ENCODE measurements at places on chromosomes 4 and X.

- no peak for DNase-seq
Measured at GRCh38 chr4:25915353-25915705, 1.3 kb downstream of the SMIM20 start.

DNA sequence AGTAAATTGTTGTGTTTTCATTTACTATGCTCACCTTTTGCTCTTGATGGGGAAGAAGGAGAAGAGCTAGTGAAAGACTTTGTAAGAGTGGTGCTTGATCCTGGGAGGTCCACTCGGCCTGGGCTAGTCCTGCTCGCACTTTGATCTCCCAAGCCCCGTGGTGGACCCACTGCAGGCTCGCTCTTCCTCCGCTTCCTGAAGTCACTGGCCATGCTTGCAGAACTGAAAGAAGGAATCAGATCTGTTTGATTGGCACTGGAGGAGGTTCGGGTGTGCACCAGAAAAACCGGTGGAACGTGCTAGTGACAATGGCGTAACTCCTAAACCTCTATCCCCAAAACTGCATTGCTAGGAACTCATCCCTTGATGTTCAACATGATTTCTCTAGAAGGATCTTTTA is 91.5 kb upstream of the PDLIM3 start:
- no peak for DNase-seq

- DNase-seq: peak; percentile 59
Measured at GRCh38 chr4:98939438-98939837, 10.5 kb upstream of the EIF4E start.

DNA sequence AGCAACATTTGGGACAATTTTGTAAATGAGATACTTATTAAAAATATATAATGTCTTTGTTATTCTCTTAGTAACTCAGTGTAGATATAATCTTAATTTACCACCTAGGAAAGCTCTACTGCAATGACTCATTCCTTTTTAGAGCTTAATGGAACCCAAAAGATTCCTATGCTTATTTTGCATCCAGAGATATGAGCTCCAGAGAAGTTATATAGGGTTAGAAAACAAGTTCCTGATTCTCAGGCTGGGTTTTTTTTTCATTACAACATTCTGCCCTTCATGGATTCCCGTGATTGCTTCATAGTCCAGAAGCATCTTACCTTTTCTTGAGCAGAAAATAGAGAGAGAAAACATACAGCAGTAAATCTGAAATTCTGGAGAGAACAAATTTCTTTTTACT is 57.9 kb upstream of the CXCL8 start:
- DNase-seq: peak; percentile 88

DNA sequence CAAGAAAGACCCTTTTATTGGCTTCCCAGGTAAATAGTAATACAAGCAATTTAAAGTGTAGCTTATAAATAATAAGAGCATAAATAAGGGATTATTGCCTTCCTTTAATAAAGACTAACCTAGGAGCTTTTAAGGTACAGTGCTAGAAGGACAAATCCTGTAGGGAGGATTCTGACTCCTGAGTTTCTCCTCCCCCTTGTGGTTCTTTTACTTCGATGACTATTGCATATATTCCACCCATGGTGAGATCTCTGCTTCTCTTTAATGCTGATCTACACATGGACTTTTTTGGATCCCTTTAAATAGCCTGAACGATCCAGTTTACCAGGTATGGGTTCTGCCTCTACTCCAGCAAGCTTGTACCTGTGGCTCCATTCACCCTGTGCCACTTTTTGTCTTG is 2.5 kb downstream of the GALNT7 start:
- DNase-seq: no peak

- DNase-seq: no peak
Measured at GRCh38 chr4:151567056-151567455, 158.1 kb downstream of the FHIP1A start.

DNA sequence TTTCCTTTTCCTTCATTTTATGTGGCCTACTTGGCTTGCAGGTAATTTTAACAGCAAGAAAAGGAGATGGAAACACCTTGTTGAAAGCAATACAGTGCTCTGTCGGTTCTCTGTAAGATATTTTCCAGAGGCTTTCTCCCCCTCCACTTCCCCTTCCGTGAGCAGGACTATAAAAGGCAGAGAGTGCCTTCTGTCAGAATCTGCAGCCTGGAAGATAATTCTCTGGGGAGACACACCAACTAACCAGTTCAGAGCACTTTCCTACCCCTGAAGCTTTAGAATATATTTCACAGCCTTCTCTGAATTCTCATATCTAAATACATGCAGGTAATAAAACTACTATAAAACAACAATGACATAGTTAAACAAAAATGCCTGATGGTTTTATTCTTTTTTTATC is 141.1 kb downstream of the IDS start:
- DNase-seq: no peak

DNA sequence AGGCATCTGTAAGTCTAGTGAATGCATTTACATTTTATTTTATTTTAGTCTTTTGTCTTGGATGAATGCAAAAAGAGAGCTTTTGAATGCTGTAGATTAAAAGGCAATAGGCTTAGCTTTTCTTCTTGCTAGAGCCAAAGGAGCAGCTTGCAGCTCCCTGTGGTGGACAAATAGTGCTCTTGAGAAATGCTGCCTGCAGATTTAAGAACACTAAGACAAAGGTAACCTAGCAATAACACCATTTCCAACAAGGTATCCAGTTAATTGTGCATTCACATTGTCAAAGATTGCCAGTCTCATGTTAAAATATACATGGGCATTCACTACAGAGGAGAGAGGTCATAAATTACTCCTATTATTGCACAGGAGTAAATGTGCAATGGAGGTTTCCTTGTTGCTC is 859.2 kb upstream of the PRKX start:
- DNase-seq: no peak

GRCh38 chr4:91256043-91256442 is 1047.7 kb upstream of the GRID2 start:
- DNase-seq: no peak

DNA sequence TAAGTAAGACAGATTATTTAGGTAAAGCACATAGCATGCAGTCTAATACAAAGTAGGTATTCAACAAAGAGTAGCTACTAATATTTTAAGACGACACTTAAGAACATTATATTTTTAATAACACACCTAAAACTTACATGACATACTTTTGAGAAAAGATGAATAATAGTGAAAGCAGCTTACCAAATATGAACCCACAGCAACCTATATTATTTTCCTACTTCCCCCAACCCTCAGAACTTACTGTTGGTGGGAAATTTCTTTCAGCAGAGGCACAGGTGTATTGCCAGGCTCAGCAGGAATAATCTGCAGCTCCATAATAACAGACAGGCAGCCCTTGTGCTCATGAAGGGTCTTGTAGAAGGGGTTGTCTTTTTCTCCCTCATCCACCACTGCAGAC is 498.9 kb downstream of the GLUD2 start:
- no peak for DNase-seq

DNA sequence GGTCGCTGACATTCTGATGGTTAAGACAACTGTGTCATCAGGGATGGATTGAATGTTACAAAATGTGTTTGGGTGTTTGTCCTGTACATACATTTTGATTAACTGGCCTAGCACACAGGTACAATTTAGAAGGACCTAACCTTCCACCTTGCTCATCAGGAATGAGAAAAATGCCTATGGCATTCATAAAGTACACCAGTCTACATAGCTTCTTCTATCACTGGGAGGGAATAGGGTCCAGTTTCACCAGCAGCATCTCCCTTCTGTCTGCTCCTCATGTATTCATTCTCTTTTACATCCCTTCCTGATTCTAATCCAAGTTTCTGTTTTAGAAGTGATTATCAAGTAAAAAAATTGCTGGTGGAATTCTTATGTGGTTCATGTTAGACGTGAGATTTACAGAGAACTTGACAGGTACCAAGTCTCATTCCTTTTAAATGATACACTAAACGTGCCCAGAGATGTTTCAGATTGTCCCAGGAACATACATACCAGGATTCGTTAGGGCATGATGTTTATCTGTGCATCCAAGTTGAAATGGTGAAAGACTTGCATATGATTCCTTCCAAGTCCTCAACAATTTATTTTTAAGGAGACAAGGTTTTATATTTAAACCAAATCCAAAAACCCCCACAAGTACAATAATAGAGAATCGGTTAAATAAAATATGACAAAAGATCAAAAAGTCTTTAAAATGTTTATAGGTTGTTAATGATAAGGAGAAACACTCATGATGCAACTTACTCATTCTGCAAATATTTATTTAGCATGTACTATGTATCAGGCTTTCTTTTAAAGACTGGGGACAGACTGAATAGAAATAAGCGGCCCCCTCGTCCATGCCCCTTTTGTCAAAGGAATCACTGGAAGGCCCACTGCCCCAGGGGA is 359.1 kb downstream of the ZNF674 start:
- DNase-seq: no peak

DNA sequence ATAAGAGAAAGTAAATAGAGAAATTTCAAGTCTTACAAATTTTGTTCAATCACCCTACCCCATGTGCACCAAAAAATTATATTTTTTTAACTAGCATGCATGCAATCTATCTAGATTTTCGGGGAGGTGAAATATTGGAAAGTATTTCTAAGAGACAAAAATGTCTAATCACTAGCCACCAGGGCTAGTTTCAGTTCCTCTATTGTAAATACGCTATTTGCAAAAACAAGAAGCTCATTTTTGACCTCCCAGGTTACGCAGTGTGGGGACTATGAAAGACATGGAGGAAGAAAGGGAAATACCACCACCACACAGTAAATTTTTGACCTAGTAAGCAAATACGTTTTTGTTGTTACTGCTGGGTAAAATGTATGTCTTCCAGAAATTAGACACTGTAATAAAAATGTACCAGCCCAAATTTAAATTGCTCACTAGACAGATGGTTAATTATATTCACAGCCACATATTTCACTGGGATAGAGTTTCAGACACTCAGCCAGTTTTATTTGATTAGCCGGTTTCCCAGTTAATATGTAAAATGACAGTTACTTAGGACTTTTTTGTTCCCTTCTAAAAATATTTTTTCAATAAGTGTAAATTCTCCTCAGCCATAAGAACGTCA is 2.2 kb downstream of the NEXMIF start:
- peak; percentile 48 for DNase-seq

GRCh38 chr4:83139514-83140156 is 25.1 kb upstream of the PLAC8 start:
- DNase-seq: no peak

DNA sequence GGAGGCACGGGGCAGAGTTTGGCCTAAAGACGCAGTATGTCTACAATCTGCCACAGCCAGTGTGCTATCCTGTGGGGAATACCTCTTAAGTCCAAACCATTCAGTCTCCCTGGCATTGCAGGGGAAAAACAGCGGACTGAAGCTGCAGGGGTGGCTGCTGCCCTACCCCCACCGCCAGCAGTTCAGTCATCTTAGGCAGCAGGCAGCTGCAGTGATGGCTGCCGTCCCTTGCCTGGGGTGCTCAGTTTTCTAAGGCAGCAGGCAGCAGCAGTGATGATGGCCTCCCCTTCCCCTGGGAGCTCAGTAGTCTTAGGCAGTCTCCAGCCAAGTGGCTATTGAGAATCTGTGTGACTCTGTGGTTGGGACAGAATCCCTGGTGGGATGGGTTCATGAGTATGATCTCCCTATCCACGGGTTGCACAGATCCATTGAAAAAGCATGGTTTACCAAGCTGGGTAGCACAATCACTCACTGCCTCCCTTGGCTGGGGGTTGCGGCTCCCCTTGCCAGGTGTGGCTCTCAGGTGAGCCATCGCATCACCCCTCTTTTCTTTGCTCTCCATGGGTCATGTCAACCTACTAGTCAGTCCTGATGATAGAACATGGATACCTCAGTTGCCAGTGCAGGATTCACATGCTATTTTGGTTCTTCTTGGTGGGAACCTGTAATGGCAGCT is 48.9 kb upstream of the GRID2 start:
- DNase-seq: no peak

DNA sequence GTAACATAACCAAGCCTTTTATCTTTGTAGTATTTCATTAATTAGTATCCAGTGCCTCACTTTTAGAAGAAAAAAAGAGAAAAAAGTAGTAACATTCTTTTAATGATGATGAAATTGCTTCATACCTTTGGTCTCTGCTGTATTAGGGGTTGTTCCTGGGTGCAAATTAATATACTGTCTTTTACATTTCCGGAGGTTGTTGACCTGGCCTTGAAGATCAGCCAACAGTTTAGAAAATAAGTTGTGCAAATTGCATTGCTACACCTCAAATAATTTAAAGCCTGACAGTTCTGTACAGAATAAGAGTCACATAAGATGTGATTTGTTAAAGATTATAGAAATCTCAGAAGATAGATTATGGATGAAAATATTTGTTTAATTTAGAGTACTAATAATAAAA is 3.8 kb downstream of the NFKB1 start:
- DNase-seq: no peak

GRCh38 chrX:152861116-152861515 is 30.3 kb downstream of the NSDHL start:
- no peak for DNase-seq

DNA sequence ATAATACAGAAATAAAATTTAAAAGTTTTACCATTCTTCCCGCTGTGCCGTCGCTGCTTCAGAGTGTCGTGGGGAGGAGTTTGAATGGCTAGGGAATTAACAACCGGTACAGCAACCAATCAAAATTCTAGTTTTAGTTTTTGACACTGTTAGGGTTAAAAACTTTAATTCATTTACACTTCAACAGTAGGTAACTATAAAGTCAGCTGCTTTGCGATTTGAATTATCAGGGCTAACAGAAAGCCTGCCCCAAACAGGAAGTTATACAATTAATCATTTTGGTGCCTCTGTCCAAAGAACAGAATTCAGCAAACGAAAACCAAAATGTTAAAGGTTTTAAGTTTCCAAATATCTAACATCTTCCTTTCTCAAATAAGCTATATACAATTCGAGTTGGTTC is 2.3 kb downstream of the HNRNPD start:
- DNase-seq: peak; percentile 23

DNA sequence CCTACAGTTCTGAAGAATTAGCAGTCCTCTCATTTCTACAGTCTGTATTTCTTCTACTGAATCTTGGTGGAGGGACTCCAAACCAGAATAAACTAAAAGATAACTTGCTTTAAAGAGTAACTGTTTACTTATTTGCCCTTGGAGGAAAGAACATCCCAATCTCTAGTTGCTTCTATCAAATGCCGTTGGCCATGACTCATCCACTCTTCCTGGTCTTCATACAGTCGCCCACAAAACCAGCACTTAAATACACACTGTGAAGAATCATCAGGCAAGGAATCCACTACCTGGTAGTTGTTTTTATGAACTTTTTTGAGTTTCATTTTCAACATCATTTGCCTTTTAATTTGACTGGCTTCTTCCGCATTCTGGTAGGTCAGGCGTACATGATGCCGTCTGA is 14.2 kb downstream of the ZNF518B start:
- no peak for DNase-seq

- DNase-seq: no peak
Measured at GRCh38 chrX:23736030-23736429, 7.0 kb downstream of the ACOT9 start.

- DNase-seq: no peak
Measured at GRCh38 chrX:103376979-103377324, 614 bp downstream of the BEX3 start.
